ENCODE measurements at places on chromosomes 2 and 18.

DNA sequence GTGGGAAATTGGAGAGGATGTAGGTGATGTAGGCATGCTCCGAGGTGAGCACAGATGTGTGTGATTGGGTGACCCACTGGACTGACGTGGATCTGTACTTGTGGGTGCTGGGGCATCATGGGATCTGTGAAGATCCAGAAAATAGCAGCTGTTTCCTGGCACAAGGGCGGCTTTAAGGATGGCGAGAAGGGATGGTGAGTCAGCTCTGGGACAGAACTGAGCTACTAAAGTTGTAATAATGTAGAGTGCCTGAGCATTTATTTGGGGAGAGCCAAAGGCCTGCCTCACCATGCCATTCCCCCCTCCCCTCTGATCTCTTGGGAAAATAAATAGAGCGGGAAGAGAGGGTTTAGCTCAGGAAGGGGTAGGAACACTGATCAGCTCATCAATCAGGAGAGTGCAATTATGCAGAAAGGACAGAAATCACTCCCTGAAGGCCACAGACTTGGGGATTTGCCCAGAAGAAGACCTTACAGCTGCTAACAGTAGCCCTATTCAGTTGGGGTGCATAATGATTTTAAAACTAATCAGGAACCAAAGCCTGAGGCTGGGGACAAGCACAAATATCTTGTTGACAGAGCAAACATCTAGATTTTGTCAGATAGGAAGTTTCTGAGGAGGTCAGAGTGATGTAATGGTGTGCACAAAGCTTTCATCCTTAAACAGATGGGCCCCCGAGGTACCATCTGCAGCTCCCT lies 30.3 kb downstream of the TANC1 start:
- DNase-seq, result peak; percentile 85

DNA sequence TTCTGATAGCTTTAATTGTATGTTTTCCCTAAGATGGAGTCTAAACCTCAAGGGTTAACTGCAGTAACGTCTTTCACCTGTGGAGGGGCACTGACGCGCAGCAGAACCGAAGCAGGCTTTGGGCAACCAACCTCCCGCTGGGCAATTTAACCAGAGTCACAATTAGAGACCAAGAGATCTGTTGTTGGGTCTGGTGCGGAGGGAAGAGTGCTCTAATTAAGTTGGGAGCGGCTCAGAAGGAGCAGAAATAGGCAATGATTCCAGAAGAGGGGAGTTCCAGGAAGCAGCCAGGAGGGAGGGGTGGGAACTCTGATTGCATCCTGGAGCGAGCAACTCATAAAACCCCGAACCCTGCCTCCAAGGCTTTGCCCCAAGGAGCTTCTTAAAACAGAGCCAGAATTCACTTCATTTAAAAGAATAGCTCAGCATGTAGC lies 245.8 kb downstream of the PAX3 start:
- peak; percentile 16 for DNase-seq

GRCh38 chr2:85459771-85460170 lies 41.3 kb downstream of the SH2D6 start:
- DNase-seq, result no peak

- peak; percentile 68 for DNase-seq
Measured at GRCh38 chr18:11872479-11873136, 21.4 kb downstream of the CHMP1B start.

DNA sequence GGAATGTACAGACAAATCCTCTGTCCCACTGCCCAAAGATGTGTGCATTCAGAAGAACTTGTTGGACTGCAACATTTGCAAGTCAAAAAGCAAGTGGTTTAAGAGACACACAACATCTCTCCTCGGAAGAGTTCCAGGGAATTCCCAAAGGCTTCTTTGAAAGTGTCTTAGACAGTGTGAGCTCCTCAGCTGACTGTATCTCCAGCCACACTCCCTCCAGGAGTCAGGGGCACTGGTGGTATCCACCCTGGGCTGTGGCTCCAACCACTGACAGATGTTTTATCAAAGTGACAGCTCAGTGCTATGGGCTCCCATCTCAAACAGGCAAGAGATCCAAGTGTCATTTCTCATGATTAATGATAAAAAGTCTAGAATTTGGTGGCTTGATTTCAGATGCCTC lies 48.5 kb downstream of the ALK start:
- no peak for DNase-seq

DNA sequence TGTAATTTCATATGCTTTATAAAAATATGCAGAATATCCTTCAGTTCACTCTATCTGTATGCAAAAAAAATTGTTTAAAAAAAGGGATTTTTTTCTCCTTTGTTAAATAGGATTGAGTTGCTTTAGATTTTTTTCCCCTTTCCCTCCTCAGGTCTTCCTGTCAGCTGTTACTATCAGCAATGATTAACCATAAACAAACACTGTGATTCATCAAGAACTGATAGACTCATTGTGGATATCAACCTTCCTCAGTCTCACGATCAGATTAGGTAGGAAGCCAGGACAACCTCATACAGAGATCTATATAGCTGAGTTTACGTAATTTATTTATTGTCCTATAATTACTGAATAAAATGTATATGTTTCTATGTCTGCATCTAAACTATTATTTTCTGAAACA lies 2136.2 kb upstream of the CELF4 start:
- DNase-seq, result peak; percentile 74

DNA sequence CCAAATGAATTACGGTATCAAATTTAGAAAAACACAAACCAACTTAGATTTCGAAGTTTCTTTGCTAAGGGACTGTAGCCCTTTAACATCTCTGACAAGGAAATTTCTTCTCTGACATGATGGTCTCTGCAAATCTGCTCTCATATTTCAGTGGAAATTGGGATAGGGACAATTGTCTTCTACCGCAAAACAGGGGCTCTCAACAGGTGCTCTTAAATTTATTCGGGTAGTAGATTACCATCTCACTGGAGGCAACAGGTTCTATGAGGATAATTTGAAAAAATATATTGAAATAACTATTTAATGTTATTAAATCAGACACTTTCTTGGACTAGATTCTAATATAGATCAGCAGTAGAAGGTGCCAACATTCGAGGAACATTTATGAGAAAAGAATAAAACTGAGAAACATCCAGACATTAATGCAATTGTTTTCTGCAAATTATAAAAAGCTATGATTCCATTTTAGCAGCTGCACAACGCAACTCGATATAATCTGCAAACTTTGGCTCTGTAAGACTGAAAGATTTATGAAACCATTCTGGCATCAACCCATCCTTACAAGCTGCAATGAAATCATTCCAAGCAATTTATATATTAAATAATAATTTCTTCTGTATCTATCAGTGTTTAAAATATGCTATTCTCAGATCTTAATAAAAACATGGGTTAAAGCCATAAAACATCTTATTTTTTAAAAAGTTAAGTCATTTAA lies 10.0 kb upstream of the BCL2 start:
- no peak for DNase-seq

DNA sequence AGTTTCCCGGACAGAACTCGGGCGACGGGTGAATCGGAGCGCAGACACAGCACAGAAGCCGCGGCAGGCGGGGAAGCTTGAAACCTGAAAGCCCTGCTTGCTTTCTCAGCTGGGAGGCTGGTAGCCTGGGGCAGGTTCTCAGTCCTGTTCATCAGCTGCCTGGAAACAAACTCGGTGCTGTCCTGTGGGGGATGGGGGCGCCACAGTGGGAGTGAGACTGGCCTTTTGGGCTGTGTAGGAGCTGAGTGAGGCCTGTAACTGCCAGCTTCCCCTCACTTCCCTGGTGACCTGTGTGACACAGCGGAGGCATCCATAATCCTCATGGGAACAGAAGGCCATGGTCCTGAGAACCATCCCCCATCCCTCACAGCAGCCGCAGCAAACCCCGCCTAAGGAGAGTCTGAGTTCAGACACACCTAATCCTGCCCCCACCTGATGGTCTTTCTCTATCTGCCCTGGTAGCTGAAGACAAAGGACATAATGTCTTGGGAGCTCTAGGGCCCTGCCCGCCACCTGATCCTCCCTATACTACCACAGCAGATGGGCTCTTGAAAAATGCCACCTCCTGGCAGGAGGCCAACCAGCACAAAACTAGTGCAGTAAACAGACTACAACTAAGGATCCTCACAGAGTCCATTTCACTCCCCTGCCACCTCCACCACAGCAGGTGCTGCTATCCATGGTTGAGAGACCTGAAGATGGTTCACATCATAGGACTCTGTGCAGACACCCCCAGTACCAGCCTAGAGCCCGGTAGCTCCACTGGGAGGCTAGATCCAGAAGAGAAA lies 52.7 kb upstream of the LDLRAD4 start:
- DNase-seq, result no peak

- no peak for DNase-seq
Measured at GRCh38 chr2:47510745-47511144, 107.8 kb downstream of the MSH2 start.

GRCh38 chr2:207408086-207408794 lies 121.5 kb upstream of the CREB1 start:
- peak; percentile 68 for DNase-seq

DNA sequence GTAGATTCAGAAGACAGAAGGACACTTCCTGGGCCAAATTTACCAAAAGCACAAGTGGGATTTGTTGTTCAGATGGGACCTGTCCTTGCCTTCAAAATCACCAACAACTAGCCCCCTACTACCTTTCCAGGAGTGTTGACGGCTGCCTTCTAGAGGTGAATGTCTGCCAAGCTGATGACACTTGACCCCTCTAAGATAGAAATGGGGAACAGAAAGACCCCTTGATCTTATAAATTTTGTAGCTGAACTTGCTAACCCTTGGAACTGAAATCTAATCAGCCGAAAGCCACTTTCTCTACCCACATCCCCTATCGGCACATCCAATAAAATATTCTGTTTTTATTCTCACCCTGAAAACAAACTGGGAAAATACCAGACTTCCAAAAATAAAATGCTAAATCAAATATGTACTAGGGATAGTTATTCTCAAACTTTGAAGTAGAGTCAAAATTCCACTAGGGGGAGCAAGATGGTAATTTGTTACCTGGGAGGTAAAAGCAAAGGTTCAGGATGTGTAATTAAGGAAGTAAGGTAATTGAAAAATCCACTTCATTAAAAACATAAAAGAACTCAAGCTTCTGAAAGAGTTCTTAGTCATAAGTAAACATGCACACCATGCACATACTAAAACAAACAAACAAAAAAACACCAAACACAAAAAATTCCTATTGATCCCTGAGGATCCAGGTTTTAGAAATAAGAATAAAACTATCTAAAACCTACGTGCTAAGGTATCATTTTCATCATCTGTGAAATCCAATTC lies 119.2 kb downstream of the ANKRD44 start:
- DNase-seq, result peak; percentile 41

Measured in M059J (cell line).